ENCODE measurements at places on chromosomes 5 and 9.

GRCh38 chr9:120892748-120893610 lies 16.0 kb upstream of the PHF19 start:
- peak; percentile 64 for DNase-seq

DNA sequence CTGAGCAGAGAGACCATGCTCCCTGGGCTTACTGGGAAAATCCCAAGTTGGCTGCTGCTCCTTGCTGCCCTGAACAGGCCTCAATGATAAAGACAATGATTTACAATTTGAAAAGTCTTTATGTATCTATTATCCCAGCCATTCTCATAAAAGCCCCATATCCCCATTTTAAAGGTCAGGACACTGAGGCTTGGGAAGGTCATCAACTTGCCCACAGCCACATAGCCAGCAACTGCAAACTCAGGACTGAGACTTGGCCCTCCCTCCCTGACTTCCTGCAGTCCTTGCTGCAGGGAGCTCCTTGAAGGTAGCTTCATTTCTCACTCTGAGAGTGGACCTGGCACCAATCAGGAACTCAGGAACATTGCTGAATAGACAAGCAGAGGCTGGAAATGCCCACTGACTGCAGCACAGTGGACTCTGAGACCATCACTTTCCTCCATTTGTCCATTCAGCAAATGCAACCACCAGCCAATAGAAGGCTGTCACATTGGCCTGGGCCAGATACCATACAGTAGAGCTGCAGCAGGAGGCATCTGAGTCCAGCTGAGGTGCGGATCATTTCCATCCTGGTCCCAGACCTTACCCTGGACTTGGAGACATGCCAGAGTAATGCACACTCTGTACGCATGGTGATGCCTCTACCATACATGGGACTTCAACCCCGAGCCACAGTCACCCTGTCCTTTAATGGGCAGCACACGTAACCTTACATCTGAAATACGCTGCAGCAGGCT lies 18.3 kb downstream of the TNIP1 start:
- DNase-seq = no peak

GRCh38 chr5:140005145-140005591 lies 37.9 kb downstream of the NRG2 start:
- DNase-seq = no peak

- DNase-seq = no peak
Observed at GRCh38 chr5:111756581-111757354, at the start of gene NREP. Gene NREP (minus strand): TSS chr5:111757194. CDS start chr5:111755772, 1,422 bp downstream.

DNA sequence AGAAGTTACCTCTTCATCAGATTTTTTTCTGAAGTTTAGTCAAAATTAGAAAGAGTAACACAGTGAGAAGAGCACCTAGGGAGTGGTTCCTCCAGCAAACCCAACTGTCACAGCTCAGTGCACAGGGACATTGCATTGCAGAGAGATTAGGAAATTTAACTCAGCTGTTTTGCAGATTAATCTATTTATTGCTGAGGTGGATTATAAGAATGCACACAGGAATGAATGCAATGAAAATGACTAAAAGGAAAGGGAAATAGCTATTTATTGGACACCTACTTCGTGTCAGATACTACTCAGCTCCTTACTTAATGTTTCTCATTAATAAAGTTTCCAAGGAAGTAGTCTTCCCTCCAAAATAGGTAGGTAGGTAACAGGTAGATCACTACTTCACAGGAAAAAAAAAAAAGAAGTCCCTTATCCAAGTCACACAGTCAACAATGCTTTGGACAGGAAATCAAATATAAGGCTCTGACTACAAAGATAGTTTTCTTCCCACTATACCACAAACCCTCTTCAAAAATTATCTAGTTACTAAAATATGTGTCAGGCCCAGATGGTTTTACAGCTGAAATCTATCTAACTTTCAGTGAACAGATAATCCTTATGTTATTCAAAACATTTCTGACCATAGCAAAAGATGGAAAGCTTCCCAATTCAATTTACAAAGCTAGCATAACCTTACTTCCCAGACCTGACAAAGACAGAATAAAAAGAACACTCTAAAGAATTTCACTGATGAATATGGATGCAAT lies 442.2 kb upstream of the MPDZ start:
- peak; percentile 89 for DNase-seq

DNA sequence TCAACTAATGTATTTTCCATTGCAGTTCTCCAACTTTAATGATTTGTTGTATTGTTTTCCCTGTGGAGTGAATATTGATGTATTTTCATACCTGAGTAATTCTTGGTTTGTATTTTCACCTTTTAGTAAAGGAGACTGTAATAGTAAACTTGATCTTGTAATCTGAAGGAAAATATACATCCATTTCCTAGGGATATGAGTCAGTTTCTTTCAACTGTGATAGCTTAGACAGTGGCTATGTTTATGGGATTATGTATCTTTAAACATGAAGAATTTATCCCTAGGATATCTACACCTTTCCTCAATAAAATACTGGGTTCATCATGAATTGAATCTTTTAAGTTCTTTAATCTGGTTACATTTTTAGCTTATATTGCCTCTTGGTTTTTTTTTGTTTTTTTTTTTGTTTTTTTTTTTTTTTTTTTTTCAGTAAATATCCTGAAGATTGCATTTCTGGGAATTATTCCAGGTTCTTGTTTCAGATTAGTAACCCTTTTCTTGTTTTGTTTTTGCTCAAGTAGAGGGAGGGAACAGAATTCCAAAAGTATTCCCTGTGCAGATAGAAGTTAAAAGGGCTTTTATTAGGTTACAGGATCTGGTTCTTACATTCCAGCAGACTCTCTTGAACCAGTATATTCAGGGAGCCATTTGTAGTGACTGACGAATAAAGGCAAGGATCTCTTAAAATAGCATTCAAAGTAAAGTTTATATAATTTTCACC lies 7.1 kb downstream of the WDR36 start:
- DNase-seq = no peak

DNA sequence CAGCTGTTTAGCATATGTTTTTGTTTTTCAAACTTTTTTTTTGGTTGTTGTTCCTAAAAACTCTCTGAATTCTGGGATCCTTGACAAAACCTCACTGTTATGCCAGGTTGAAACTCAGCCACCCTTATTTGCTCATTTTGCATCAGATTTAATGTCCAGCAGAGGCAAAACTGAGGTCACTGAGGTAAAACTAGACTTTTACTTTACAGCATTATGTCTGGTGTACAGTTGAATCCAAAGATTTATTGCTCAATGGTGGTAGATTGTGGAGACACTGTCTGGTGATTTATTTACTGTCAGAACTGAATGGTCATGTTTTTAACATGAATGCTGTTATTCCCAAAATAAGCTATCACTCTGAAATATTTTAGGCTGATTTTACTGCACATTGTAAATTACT lies 87.9 kb downstream of the FBXL7 start:
- DNase-seq = peak; percentile 87

DNA sequence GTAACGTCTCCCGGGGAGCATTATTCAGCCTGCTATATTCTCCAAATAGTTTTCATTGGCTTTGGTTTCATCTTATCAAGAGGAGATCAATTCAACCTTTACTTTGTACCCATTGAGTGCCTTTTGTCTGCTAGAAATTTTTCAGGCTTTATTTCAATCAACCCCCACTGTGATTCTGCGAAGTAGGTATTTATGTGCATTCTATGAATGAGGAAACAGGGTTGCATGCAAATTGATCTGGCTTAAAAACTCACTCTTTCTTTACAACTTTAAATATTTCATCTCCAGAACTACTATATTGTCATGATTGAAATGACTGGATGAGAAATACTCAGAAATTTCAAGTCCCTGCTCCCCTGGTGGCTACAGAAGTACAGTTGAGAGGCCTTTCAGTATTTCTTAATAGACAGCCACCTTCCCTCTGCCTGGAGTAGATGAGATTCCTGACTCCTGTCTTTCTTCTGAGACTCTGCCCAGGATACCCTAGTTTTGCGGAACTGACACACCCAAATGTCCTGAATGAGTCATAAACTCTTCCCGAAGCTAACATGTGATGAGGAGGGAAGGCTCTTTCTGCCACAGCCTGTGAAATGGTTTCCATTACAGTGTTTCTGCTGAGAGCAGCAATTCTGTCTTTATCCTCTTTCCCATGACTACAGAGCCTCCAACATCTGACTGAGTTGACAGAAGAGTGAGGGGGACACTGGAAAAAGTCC lies 52.6 kb upstream of the TNC start:
- DNase-seq = peak; percentile 70

GRCh38 chr5:127096328-127096993 lies 23.2 kb upstream of the C5orf63 start:
- DNase-seq = no peak

GRCh38 chr5:143433670-143434069 lies 30.2 kb upstream of the NR3C1 start:
- no peak for DNase-seq

DNA sequence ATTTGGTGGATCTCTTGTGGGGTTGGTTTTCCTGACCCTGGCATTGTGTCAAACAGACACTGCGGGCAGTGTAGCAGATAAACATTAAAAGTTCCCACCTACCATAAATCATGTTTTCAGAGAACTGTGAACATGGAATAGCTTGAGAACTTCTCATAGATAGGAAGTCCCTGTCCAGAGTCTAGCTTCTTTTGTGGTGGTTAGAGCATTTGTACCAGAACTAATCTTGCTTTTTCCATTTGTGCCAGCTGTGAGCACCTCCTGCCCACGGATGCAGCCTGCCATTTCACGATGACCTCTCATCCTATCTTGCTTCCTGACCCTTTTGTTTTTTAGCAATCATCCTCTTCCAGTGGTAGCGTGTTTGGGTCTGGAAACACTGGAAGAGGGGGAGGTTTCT lies 61.4 kb downstream of the FAM78A start:
- DNase-seq = no peak

DNA sequence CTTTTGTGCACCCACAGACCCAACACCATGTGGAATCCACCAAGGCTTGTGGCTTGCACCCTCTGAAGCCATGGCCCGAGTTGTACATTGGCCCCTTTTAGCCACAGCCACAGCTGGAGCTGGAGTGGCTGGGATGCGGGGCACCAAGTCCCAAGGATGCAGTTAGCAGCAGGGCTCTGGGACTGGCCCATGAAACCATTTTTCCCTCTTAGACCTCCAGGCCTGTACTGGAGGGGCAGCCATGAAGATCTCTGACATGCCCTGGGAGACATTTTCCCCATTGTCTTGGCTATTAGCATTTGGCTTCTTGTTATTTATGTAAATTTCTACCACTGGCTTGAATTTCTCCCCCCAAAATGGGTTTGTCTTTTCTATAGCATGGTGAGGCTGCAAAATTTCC lies 51.8 kb downstream of the RASA1 start:
- no peak for DNase-seq

DNA sequence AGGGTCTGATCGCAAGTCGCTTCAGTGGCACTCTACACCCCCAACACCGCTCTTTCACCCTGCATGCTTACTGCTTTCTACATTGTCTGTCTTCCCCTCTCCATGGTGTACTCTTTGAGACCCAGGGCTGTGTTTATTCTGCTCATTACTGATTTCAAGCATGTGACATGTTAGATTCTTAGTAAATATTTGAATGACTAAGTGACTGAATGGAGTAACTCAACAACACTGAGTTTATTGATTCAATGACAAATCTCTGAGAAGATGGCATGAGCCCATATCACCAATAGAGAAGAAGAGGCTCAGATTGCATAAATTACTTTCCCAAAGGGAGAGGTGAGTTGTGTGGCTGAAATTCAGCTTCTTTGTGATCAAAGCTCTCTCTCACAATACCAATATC lies 89.7 kb upstream of the OSMR start:
- no peak for DNase-seq

DNA sequence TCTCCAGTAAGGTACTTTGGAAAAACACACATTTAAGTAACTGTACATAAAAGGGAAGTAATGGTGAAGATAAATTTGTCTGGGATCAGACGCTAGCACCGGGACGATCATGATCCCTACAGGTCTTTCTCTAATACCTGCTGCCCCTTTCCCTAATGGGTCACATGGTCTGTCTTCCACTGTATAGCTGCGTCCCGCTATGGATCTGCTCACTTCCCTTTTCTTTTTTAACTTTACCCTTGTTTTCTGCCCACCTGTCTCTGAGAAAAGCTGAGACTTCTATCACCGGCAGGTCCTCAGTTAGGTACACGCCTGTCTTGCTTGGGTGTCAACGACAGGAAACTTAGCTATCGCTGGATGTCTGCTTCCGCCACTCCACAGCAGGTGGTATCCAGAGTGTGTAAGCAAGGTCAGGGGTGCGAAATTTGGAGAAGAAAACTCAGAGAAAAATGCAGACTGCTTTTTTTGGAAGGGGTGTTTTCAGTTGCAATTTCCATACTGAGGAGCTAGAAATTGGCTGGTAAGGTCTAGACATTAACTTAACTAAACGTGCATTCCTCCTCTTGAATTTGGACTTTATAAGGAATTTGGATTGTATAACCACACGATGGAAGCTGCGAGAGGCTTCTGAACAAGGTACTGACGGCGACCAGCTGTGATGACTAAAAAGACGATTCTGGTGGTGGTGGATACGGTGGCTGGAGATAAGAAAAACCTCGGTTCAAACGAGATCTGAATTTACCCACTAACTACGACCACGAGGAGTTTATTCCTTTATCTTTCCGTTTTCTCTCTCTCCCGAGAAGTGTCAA lies 1.1 kb upstream of the ICE1 start:
- DNase-seq = peak; percentile 10

- DNase-seq = no peak
Observed at GRCh38 chr5:149754172-149754880, 24.2 kb downstream of the PPARGC1B start.

- DNase-seq = no peak
Observed at GRCh38 chr5:120327180-120327579, 136.9 kb upstream of the PRR16 start.

- DNase-seq = peak; percentile 49
Observed at GRCh38 chr9:113011911-113012381, at the start of gene ZNF883. Gene ZNF883 (minus strand): TSS chr9:113012192.

DNA sequence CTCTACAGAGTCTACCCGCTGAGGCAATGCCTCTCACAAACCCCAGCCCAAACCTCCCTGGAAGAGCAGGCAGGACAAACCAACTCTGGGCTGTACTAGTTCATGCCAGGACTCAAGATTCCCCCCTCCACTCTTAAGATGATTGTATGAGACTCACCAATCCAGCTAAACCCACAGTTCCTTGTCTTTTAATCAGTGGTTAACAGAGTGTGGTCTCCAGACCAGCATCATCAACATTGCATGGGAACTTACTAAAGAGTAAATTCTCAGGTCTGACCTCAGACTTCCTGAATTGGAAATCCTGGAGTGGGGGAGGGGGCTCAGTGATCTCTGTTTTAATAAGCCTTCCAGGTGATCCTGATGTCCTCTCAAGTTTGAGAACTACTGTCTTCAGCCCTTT lies 240.9 kb downstream of the GAS1 start:
- peak; percentile 59 for DNase-seq
